Stimulated activated CD8-positive, alpha-beta memory T cell treated with anti-CD3 and anti-CD28 coated beads, Interleukin-12 subunit alpha, Interleukin-12 subunit beta, amount 100 ng/mL, for 4 hours (primary cell): ENCODE measurements at places on chromosomes 16 and 17.
A peak's percentile ranks its signal among the peaks of the same experiment; 100 is the strongest.

DNA sequence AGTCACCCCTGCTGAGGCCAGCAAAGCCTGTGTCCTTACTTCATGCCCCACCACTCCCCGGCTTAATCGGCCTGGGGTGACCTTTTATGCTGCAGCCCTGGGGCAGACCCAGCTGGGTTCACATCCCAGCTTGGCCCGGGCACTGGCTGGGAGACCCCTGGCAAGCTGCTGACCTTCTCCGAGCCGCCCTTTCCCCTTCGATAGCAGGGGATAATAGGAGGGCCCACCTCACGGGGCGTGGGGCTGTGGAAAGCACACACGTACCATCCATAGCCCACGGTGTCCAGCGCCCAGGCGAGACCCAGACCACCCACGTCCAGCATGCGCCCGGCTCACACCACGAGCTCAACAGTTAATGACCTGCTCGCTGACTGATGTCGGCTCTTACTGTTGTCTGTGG is 26.8 kb downstream of the TBC1D16 start:
- DNase-seq = no peak

GRCh38 chr17:52419229-52419641 is 260.7 kb upstream of the CA10 start:
- no peak for DNase-seq

DNA sequence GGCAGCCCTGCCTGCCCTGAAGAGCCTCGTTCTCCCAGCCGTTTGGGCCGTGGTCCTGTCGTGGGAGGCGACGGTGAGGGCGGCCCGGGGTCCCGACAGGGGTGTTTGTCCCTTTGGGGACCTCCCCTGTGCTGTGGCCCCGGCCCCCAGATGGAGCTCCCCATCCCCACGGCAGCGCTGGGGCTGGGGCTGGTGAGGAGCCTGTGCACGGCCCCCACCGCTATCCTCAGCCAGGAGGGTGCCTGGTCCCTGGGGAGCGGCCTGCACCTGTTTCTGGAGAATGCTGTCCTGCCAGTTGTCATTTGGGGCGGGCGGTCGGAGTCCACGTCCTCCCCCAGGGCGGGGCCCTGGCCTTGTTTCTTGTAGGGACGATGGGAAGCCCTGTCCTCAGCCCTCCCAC is 6.6 kb downstream of the CAPN15 start:
- DNase-seq = no peak

- no peak for DNase-seq
Observed at GRCh38 chr16:84597528-84597896, 20.4 kb downstream of the COTL1 start.

- no peak for DNase-seq
Observed at GRCh38 chr17:73430165-73430680, 118.4 kb upstream of the CDC42EP4 start.

DNA sequence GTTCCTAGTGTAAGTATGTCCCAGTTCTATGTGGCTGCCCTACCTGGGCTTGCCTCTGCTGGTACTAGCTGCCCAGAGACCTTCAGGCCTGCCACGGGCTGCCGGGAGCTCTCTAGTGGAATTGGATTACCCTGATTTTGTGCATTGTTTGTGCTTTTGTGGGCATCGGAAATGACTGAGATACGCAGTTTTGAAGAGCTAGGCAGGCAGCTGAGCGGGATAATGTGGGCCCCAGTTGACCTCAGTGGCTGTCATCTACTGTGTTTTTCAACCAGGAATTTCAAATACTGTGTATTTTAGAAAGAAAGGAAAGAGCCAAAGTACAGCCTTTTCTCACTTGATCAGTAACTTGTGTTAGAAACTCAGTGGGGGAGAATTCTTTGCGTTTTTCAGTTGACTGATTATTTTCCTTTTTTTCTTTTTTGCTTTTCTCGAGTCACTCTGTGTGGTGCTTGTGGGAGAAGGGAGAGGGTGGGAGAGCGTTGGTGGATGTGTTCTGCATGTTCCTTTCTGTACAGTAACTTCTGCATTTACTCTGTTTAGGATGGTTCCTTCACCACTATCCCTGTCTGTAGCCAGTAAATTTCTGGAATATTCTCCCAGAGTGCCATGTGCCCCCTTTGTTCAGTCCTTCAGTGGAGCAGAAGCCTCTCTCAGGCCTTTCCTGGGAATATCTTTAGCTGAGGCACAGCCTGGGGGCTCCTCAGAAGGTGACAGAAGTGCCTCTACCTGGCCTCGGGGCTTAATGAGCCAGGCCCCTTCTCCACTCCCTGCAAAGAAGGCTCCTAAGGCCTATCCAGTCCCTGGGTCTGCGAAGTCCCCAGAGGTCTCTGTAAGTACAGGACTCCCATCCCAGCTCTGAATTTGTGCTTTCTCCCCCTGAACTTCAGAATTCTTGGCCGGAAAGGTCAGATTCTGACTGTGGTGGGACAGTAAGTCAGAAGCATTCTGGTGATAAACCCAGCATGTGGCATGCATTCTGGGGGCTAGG is 15.0 kb upstream of the SLC12A3 start:
- no peak for DNase-seq

- DNase-seq = no peak
Observed at GRCh38 chr16:52439171-52439701, 107.7 kb downstream of the TOX3 start.

GRCh38 chr17:13593757-13594156 is 8.0 kb downstream of the HS3ST3A1 start:
- no peak for DNase-seq

DNA sequence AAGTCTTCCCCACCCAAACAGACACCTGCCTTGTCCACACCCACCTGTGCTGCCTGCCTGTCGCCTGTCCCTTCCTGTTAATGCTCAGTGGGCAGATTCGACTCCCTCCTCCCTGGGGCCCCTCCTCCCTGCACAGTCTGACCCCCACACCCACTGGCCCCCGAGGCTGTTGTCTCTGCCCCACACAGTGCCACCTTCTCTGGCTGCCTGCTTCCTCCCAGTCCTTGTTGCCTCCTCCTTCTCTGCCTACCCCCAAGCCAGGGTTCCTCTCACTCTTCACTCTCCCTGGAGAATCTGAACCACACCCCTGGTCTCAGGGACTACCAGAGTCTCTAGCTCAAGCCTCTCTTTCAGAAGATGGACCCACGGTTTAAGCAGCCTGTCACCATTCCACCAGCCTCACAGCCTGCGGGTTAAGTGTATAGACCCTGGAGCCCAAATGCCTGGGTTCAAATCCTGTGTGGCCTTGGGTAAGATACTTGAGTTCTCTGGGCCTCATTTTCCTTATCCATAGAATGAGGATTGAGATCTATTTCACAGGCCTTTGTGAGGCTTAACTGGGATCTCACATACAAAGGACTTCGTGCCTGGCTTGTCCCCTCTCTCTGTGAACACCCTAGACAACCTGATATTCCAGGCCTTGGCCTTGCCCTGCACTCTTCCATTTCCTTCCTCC is 3.8 kb upstream of the ARHGAP23 start:
- DNase-seq = no peak

- DNase-seq = peak; percentile 65
Observed at GRCh38 chr17:63445571-63445953, 544 bp downstream of the CYB561 start.

DNA sequence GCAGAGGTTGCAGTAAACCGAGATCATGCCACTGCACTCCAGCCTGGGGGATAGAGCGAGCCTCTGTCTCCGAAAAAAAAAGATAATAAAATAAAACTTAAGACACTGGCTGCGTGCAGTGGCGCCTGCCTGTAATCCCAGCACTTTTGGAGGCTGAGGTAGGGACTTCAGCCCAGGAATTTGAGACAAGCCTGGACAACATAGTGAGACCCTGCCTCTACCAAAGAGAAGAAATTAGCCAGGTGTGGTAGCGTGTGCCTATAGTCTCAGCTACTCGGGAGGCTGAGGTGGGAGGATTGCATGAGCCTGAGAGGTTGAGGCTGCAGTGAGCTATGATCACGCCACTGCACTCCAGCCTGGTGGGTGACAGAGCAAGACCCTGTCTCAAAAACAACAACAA is 26.6 kb downstream of the RARA start:
- DNase-seq = no peak

GRCh38 chr16:1330260-1330914 is 3.1 kb upstream of the BAIAP3 start:
- no peak for DNase-seq

DNA sequence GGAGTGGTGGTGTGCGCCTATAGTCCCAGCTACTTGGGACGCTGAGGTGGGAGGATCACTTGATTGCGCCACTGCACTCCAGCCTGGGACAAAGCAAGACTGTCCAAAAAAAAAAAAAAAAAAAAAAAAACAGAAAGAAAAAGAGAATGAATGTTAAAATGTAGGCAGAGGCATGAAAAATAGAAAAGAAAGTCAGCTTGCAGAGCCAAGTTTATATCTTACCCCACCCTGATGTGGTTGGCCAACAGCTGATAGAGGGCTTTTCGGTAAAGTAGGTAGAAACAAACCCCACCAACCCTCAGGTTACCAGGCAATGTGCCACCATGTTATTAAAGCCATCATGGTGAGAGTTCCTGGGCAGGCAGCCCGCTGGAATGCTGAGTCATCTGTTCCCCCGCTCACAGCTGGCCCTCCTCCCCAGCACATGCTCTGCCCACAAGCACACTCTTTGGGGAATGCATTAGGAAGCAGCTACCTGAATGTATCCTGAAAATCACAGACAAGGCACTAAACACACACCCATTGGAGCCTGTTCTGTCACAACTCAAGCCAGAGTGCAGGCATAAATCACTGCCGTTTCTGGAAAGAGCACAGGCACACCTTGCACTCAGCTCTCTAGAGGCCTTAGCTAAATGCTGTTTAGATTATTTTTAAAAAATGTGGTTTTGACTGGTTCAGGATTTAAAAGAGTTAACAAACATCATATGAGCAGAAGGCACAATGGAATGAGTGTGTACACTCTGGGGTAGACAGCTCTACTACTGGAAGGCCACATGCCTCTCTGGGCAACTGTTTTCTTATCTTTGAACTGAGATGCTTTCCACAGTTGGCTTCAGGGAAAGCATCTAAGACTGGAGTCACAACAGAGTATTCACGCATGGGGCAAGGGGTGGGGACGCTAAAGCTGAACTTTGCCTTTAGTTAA is 128.5 kb downstream of the PARN start:
- DNase-seq = no peak

- no peak for DNase-seq
Observed at GRCh38 chr17:31002047-31002446, 31.2 kb downstream of the RNF135 start.

DNA sequence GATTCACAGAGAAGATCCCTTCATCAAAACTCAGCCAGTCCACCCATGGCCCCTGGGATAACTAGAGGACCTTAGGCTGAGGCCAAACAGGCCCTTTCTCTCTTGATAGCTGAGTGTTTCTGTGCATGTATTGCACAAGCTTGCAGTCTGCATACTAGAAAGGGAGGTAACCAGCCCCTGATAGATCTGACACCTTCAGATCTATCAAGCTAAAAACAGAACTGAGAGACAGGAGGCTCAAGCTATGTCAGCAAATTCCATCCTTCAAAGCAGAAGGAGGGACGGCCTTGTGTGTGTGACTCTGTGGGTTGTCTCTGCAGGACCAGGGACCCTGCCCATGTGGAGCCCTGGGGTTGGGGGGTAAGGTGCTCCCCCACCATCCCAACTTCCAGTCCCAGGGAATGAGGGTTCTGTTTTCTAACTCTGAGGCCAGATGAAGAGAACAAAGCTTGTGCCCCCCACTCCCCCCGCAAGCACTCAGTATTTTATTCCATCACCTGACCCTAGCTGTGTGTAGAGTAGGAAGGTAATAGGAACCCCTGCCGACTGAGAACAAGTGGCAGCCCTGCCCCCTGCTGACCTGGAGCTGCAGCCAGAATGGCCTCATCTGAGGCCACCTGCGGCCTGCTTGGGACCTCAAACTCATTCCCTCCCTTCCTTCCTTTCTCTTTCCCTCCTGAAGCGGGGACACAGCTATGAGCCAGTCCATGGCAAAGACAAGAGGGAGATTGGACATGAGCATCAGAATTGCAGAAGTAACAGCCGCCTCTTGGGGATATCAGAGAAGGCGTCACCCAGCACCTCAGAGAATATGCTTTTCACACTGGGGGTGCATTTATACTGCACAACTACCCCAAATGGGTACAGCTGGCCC is 63.8 kb downstream of the SMPD3 start:
- no peak for DNase-seq

- peak; percentile 59 for DNase-seq
Observed at GRCh38 chr17:4948931-4949320, 596 bp upstream of the PFN1 start.

- no peak for DNase-seq
Observed at GRCh38 chr16:66616592-66616991, 12.1 kb downstream of the CMTM3 start.

DNA sequence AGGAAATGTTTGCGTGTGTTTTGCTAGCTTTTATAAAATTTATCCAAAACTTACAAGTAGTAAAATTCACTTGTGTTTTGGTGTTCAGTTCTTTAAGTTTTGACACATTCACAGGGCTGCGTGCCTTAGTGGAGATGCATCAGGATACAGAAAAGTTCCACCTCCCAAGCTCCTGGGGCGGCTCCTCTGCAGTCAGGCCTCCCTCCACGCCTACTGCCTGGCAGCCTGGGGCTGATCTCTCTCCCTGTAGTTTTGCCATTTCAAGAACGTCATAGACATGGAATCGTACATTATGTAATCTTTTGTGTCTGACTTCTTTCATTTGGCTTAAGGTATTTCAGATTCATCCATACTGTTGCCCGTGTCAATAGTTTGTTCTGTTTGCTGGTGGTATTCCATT is 27.2 kb upstream of the IRF8 start:
- DNase-seq = no peak

DNA sequence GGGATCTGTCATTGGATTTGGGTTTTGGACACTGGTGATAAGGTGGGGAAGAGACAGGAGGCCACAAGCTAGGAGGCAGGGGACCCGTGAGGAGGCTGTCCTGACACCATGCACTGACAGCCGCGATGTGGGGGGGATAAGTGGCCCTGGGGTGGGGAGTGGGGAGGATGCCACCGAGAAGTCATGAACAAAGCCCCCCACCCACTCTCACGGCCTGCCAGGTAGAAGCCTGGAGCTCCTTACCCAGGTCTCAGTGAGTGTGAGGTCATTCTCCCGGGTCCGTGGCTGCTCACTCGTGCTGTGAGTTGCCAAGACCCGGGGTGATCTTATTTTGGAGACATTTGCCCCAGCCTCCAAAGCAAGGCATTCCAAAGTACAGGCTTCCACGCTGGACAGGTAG is 165.9 kb upstream of the TNRC6C start:
- DNase-seq = no peak

DNA sequence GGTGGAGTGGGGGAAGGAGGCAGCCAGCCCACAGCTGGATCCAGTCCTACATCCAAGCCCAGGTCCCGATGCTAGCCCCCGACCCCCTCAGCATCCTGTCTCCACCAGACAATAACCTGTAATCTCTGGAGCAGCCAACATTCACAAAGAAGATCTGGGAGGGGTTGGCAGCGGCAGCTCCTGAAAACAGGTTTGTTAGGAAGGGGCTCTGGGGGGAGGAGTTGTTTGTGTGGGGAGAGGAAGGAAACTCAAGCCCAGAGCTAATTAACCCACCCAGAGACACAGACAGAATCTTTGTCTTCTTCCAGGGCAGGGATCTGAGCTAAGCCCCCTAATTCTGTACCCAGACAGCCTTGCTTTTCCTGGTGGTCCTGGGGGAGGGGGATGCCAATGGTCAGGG is 4.6 kb upstream of the C17orf113 start:
- no peak for DNase-seq

DNA sequence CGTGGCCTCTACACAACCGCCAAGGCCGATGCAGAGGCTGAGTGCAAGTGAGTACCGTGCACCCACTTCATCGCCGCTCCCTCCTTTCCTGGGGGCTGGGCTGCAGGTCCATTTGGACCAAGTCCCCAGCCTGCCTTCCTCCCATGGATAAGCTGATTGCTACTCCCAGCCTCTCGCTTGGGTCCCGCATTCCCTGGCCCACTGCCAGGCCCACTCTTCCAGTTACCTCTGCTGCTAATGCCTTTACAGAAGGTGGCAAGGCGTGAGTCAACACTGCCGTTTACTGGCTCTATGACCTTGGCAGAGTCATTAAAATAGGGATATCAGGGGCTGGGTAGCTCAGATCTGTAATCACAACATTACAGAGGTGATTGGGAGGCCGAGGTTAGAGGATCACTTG is 11.2 kb downstream of the SULT1A2 start:
- DNase-seq = no peak
